ENCODE measurements at places on chromosomes 7 and 10. TPM values are rescaled to one million over a fixed set of nuclear protein-coding genes. Genes with fewer than 3 reads are reported as not detected.

- H3K4me1 ChIP-seq: no peaks in the 10 kb centered on the region
- no peak overlapping the region for H3K4me3 ChIP-seq
- DNase-seq: no peak
- H3K27ac ChIP-seq: no peak overlapping the region
- no peaks in the 10 kb centered on the region for H3K27me3 ChIP-seq
These were observed 236.6 kb upstream of the GRB10 start for GRCh38 chr7:51019191-51019844.

DNA sequence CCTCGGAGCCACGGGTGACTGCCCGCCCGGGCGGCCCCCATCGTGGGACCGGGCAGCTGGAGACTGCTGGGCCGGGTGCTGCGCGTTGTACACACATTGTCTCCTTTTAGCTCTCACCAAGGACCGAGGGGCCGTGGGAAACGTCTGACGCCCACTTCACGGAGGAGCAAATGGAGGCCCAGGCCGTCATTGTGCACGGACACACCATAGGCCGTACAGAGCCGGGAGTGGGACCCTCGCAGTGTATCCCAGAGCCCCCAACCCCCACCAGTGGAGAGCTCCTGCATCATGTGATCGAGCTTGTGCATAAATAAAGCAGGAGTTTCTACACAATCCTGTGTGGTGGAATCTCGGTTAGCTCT, 722 bp downstream of the DENND10 start:
- H3K36me3 ChIP-seq: no peaks in the 10 kb centered on the region
- H3K4me1 ChIP-seq: peaks cover 7% of the 10 kb centered on the region
- peak overlapping the region; percentile 62 for H3K4me3 ChIP-seq
- H3K27ac ChIP-seq: no peak overlapping the region

DNA sequence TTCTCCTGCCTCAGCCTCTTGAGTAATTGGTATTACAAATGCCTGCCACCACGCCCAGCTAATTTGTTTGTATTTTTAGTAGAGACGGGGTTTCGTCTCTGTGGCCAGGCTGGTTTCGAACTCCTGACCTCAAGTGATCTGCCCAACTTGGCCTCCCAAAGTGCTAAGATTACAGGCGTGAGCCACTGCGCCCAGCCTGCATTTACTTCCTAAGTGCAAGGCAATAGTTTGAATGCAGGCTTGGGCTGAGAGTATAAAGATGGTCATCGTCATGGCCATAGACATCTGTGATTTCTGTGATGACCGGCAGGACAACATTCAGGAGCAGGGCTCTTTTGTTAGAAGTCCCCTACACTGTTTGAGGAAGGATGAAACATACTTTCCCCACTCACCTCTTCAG, 393.9 kb upstream of the SHH start:
- H3K27ac ChIP-seq: no peak overlapping the region
- no peak for DNase-seq
- no peak overlapping the region for H3K4me3 ChIP-seq
- H3K27me3 ChIP-seq: no peaks in the 10 kb centered on the region

- no peak overlapping the region for H3K27ac ChIP-seq
- H3K36me3 ChIP-seq: no peaks in the 10 kb centered on the region
- H3K27me3 ChIP-seq: no peaks in the 10 kb centered on the region
- H3K4me1 ChIP-seq: no peaks in the 10 kb centered on the region
- no peak for DNase-seq
- H3K4me3 ChIP-seq: no peak overlapping the region
These were observed 40.5 kb upstream of the COMTD1 start for GRCh38 chr10:75276069-75276872.

GRCh38 chr7:139124084-139124914, 14.8 kb upstream of the ZC3HAV1 start:
- H3K4me1 ChIP-seq: no peaks in the 10 kb centered on the region
- no peak for DNase-seq
- no peak overlapping the region for H3K4me3 ChIP-seq
- no peaks in the 10 kb centered on the region for H3K36me3 ChIP-seq

- no peak overlapping the region for H3K27ac ChIP-seq
- H3K36me3 ChIP-seq: no peaks in the 10 kb centered on the region
- no peak overlapping the region for H3K4me3 ChIP-seq
- DNase-seq: no peak
These were observed 48.0 kb downstream of the PITRM1 start for GRCh38 chr10:3124412-3125175.

GRCh38 chr10:127759276-127759675, 22.3 kb downstream of the FOXI2 start:
- H3K36me3 ChIP-seq: no peaks in the 10 kb centered on the region
- H3K27ac ChIP-seq: no peak overlapping the region
- no peak overlapping the region for H3K4me3 ChIP-seq
- H3K27me3 ChIP-seq: no peaks in the 10 kb centered on the region
- no peaks in the 10 kb centered on the region for H3K4me1 ChIP-seq
- DNase-seq: no peak

The EBF3 gene
- total RNA-seq: 0.15 TPM

DNA sequence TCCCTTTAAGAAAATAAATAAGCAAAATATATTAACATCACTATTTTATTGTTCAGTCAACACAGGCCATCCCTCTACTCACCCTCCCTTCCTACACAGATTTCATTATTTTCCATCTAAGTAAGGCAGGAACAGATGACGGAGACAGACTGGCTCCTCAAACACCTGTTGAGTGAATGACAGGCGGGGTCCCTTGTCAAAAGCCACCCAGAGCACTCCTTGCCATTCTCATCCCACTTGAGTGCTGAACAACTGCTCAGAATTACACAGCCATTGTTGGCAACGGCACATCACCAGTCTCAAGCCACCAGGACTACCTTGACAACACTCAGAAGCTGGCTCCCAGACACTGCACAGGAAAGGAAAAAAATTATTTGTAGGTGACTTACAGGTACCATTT, 3.3 kb downstream of the GRB10 start:
- H3K27ac ChIP-seq: no peak overlapping the region
- no peaks in the 10 kb centered on the region for H3K36me3 ChIP-seq
- peaks cover 2% of the 10 kb centered on the region for H3K4me1 ChIP-seq
- H3K4me3 ChIP-seq: no peak overlapping the region
- no peaks in the 10 kb centered on the region for H3K27me3 ChIP-seq
- DNase-seq: no peak

GRCh38 chr7:30844483-30844874, 67.2 kb upstream of the AQP1 start:
- no peaks in the 10 kb centered on the region for H3K27me3 ChIP-seq
- H3K36me3 ChIP-seq: no peaks in the 10 kb centered on the region
- H3K4me3 ChIP-seq: no peak overlapping the region
- H3K4me1 ChIP-seq: no peaks in the 10 kb centered on the region
- no peak overlapping the region for H3K27ac ChIP-seq

- H3K4me1 ChIP-seq: no peaks in the 10 kb centered on the region
- H3K27ac ChIP-seq: no peak overlapping the region
- H3K36me3 ChIP-seq: no peaks in the 10 kb centered on the region
- no peaks in the 10 kb centered on the region for H3K27me3 ChIP-seq
- no peak overlapping the region for H3K4me3 ChIP-seq
- DNase-seq: no peak
These were observed 56.2 kb downstream of the UBE3C start for GRCh38 chr7:157194948-157195347.

The GTPBP10 gene
- total RNA-seq: 23.0 TPM

The MPP7 gene
- 11.3 TPM for total RNA-seq

- H3K4me3 ChIP-seq: no peak overlapping the region
- DNase-seq: no peak
- peaks cover 2% of the 10 kb centered on the region for H3K4me1 ChIP-seq
- H3K27me3 ChIP-seq: no peaks in the 10 kb centered on the region
These were observed 2.0 kb upstream of the SFR1 start for GRCh38 chr10:104119996-104120395.

DNA sequence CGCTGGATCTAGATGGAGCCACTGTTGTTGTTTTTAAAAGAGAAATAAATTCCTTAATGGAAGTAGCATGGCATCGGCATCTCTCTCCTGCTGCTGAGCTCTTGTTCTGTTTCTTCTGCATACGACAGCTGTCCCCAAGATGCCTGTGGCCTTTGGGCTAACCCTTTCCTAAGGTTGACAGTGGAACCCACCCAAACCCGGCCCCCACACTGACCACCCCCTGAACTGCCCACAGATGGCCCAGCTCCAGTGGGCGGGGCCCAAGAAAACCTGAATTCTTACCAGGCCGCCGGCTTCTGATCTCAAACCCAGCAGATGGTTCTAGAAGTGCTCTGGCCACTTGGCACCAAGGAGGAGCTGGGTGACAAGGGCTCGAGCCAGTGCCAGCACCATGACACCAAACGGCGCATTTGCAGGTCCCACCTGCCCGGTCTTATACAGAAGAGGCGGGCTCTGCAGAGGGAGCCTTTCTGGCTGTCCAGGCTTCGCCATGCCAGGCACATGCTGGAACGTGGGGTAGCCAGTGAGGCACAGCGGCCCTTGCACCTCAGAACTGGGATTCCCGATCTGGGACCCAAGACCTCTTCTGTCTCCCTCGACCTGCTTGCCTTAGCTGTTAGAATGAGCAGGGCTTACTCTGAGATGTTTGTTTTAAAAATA, 82.7 kb downstream of the RGS10 start:
- no peak overlapping the region for H3K27ac ChIP-seq
- no peak overlapping the region for H3K4me3 ChIP-seq
- DNase-seq: no peak
- H3K36me3 ChIP-seq: no peaks in the 10 kb centered on the region
- no peaks in the 10 kb centered on the region for H3K27me3 ChIP-seq
- H3K4me1 ChIP-seq: peaks cover 5% of the 10 kb centered on the region

DNA sequence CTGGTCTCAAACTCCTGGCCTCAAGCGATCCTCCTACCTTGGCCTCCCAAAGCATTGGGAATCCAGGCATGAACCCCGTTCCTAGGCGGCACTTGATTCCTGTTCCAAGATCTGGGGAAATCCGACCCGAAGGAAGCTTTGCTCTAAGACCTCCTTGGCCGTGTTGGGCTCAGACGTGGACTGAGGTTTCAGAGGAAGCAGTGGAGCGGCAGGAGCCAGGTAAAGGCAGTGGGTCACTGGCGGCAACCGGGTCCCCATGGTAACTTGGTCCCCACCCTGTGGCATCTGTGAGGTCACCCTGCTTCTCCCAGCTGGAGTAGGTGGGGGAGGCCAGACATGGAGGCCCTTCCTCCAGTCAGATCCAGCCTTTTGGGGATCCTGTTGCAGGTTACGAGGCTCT, at the start of gene TMEM270:
Gene TMEM270, plus strand, starts transcription at position 301 of the 400 bp plus-strand sequence. Its CDS starts 36 bp downstream, at position 337.
- H3K27me3 ChIP-seq: no peaks in the 10 kb centered on the region
- no peak within 1 kb of the TSS for H3K27ac ChIP-seq
- no peaks in the 10 kb centered on the region for H3K4me1 ChIP-seq

DNA sequence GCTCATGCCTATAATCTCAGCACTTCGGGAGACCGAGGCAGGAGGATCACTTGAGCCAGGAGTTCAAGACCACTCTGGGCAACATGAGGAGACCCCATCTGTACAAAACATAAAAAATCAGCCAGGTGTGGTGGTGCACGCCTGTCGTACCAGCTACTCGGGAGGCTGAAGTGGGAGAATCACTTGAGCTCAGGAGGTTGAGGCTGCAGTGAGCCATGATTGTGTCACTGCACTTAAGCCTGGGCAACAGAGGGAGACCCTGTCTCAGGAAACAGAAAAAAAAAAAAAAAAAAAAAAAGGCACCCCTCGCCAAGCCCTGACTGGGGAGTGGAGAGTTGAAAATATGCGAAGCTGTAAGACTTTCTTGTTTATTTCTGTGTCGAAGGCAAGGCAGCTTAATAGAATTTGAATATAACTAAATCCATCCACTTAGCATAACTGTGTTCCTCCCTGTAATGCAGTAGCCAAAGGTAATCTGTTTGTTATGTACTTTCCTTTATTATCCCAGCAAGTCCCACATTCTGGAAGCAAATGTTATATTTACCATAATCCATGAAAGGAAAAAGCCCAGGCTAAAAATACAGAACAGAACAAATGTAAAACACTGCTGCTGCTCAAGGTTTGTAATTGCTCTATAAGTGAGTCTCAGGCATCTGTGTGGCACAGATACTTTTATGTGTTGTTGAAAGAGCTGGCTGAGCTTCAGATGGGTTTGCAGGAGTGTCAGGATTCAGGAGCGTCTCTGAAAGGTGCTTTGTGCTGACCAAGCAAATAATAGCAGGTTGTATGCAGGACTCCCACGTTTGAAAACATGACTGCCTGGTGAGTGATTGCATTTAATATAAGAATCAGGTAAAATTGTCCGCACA, 127.2 kb downstream of the CELF2 start:
- H3K4me1 ChIP-seq: peaks cover 13% of the 10 kb centered on the region
- no peaks in the 10 kb centered on the region for H3K27me3 ChIP-seq
- H3K27ac ChIP-seq: no peak overlapping the region
- no peak overlapping the region for H3K4me3 ChIP-seq
- H3K36me3 ChIP-seq: no peaks in the 10 kb centered on the region

The VWDE gene
- 0.55 TPM for total RNA-seq

DNA sequence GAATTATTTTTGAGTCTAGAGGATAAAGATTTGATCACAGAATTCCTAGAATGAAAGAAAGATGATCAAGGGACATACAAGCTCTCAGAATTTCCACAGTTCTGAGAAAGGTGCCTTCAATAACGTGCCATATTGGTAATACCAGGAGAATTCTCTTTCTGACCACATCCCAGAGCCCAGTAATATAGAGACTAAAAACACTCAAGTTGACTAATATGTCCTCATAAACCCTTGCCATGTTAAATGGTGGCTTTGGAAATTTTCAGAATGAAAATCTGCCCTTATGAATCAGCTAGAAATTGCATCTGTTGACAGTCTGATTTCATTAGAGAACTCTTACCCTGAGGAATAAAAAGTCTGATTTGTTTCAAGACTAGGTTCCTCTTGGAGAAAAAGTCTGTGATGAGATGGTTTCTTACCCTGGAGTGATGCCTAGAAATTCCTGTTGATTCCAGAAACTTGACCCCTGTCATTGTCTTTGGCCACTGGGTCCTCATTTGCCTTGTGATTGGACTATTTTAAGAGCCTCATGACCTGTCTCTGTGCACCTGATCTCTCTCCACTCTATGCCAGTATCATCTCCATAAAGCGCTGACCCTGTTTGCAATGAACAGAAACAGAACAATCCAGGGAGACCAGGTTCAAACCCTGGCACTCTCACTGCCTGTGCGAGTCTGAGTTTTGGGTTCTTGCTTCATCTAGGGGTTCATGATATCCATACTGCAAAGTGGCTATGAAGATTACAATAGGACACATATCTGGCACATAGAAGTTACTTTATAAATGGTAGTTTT, 3.3 kb downstream of the IL2RA start:
- H3K36me3 ChIP-seq: no peaks in the 10 kb centered on the region
- H3K4me3 ChIP-seq: no peak overlapping the region
- DNase-seq: no peak
- no peaks in the 10 kb centered on the region for H3K27me3 ChIP-seq

DNA sequence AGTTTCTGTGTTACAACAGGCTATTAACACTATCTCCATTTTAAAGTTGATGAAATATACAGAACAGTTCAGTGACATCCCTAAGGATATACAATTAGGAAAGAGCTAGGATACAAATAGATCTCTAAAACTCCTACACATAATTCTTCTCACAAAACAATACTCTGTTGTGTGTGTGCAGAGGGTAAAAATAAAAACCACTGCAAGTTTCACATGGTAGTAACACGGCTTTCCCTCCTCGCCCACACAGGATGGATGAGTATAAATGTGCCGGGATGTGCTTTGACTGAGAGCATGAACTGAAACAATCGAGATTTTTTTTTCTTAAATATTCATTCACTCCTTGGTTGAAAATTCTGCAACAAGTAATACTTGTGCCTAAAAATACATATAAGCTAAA, 131.5 kb upstream of the C1QL3 start:
- no peaks in the 10 kb centered on the region for H3K36me3 ChIP-seq
- DNase-seq: no peak
- no peak overlapping the region for H3K27ac ChIP-seq
- no peaks in the 10 kb centered on the region for H3K27me3 ChIP-seq

Measured in ovary (tissue), 10 donors.